Body of pancreas (tissue), 4 donors: ENCODE measurements at places on chromosomes 5 and 9.
A peak's percentile ranks its signal among the peaks of the same experiment; 100 is the strongest.

DNA sequence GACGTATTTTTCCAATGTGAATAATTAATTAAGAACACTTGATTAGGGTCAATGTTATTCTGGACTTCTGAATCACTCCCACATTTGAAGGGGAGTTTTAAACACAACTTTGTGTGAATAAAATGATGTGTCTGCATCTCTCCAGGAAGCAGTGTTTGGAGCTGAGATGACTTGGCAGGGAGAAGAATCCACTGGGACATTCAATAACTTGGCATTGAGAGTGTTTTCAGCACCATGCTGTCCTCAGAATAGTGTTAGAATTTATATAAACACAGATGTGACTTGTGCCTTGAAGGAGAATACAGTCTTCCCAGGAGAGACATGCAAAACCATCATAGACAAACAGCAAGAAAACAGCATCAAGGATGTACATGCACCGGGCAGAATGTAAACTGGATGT, 32.7 kb upstream of the KCNMB1 start:
- peaks cover 4% of the 10 kb centered on the region for H3K4me1 ChIP-seq
- no peaks in the 10 kb centered on the region for H3K36me3 ChIP-seq
- no peaks in the 10 kb centered on the region for H3K27me3 ChIP-seq
- no peak overlapping the region for H3K27ac ChIP-seq

GRCh38 chr5:69341520-69342161, 9.0 kb upstream of the CCDC125 start:
- no peaks in the 10 kb centered on the region for H3K36me3 ChIP-seq
- no peak for DNase-seq
- H3K4me1 ChIP-seq = no peaks in the 10 kb centered on the region
- H3K27ac ChIP-seq = no peak overlapping the region
- H3K27me3 ChIP-seq = no peaks in the 10 kb centered on the region
- no peak overlapping the region for H3K4me3 ChIP-seq

- H3K27ac ChIP-seq = no peak overlapping the region
- H3K36me3 ChIP-seq = peaks cover 9% of the 10 kb centered on the region
- DNase-seq = no peak
- H3K27me3 ChIP-seq = no peaks in the 10 kb centered on the region
- no peak overlapping the region for H3K4me3 ChIP-seq
- no peaks in the 10 kb centered on the region for H3K4me1 ChIP-seq
Observed at GRCh38 chr5:138903130-138903775, 28.1 kb upstream of the LRRTM2 start.

DNA sequence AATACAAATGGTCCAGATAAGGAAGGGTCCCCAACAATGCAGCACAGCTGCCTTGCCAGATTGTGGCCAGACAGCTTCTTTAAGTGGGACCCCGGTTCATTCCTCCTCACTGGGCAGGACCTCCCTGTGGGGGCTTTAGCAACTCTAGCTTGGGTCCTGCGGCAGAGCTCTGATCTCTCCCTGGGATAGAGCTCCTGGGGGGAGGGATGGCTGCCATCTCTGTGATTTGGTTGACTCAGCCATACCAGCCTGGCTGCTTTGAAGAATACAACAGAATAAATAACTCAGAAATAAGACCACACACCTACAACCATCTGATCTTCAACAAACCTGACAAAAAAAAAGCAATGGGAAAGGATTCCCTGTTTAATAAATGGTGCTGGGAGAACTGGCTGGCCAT, 22.7 kb upstream of the ROR2 start:
- no peak overlapping the region for H3K27ac ChIP-seq
- DNase-seq = no peak
- no peaks in the 10 kb centered on the region for H3K27me3 ChIP-seq
- H3K36me3 ChIP-seq = no peaks in the 10 kb centered on the region
- no peaks in the 10 kb centered on the region for H3K4me1 ChIP-seq

GRCh38 chr9:76414661-76415060, 20.4 kb upstream of the RFK start:
- no peaks in the 10 kb centered on the region for H3K36me3 ChIP-seq
- no peaks in the 10 kb centered on the region for H3K27me3 ChIP-seq
- H3K4me3 ChIP-seq = no peak overlapping the region
- peaks cover 25% of the 10 kb centered on the region for H3K4me1 ChIP-seq
- H3K27ac ChIP-seq = no peak overlapping the region

GRCh38 chr5:173327084-173327947, 898 bp downstream of the STC2 start:
- no peaks in the 10 kb centered on the region for H3K27me3 ChIP-seq
- peaks cover 74% of the 10 kb centered on the region for H3K4me1 ChIP-seq
- DNase-seq = peak; percentile 48
- H3K36me3 ChIP-seq = peaks cover under 1% of the 10 kb centered on the region

GRCh38 chr5:89236900-89237299, 353.9 kb upstream of the MEF2C start:
- no peak for DNase-seq
- no peaks in the 10 kb centered on the region for H3K36me3 ChIP-seq
- H3K27ac ChIP-seq = no peak overlapping the region
- no peaks in the 10 kb centered on the region for H3K4me1 ChIP-seq
- no peak overlapping the region for H3K4me3 ChIP-seq

- H3K4me3 ChIP-seq = no peak overlapping the region
- H3K36me3 ChIP-seq = no peaks in the 10 kb centered on the region
- no peak overlapping the region for H3K27ac ChIP-seq
- peaks cover 44% of the 10 kb centered on the region for H3K4me1 ChIP-seq
Observed at GRCh38 chr5:61600945-61601511, 269.0 kb downstream of the ZSWIM6 start.

GRCh38 chr9:134545215-134545542, 96.4 kb upstream of the COL5A1 start:
- H3K4me1 ChIP-seq = no peaks in the 10 kb centered on the region
- H3K27me3 ChIP-seq = no peaks in the 10 kb centered on the region
- H3K4me3 ChIP-seq = no peak overlapping the region
- H3K27ac ChIP-seq = no peak overlapping the region
- no peaks in the 10 kb centered on the region for H3K36me3 ChIP-seq

- H3K4me3 ChIP-seq = no peak overlapping the region
- H3K27ac ChIP-seq = no peak overlapping the region
- H3K27me3 ChIP-seq = no peaks in the 10 kb centered on the region
- H3K4me1 ChIP-seq = peaks cover 10% of the 10 kb centered on the region
Observed at GRCh38 chr5:63155310-63155631, 576.7 kb downstream of the LRRC70 start.

DNA sequence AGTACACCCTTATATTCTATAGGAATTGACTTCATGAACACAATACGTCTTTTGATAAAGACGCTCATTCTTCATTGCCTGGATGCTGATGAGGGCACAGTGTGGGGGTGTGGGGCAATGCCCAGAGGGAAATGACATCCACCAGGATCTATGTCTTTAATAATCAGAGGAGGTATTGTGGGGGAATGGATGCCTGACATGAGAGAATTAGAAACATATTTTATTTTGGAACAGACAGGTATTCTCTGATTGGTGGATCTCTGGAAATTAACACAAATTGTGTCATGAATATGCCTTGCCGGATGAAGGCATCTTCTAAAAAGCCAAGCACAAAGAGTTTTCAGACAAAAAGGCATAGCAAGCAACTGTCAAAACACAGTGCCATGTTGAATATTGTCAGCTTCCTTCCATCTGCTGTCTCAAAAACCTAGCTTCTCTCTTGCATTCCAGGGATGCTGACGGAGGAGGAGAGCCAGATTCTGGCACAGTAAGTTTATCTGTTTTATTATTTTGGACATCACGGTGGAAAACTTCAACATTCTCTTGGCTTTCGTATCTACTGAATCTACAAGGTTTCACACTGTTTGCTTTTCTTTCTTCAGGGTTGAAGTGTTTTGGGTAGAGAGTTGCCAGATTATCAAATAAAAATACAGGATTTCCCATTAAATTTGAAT, 3.9 kb upstream of the C5orf58 start:
- no peak overlapping the region for H3K27ac ChIP-seq
- H3K4me3 ChIP-seq = no peak overlapping the region
- DNase-seq = no peak
- H3K36me3 ChIP-seq = no peaks in the 10 kb centered on the region
- no peaks in the 10 kb centered on the region for H3K4me1 ChIP-seq

DNA sequence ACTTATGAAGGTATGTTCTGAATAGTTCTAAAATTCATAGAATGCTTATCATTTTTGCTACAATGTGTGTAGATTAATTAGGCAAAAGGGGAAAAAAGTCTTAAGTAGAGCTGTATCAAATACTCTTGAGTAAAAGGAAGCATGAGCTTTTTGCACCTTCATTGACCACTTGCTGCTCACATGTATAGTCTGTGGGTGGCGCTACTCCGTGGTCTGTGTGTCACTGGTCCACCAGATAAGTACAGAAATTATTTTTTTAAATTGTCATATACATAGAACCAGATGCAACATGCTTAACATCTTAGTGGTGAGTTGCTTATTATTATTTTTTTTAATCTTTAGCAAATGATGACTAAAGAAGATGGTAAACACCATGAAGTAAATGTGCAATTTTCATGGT, 130.2 kb downstream of the MAN2A1 start:
- H3K36me3 ChIP-seq = peaks cover 4% of the 10 kb centered on the region
- no peak overlapping the region for H3K4me3 ChIP-seq
- H3K27ac ChIP-seq = no peak overlapping the region
- no peak for DNase-seq
- H3K4me1 ChIP-seq = no peaks in the 10 kb centered on the region

DNA sequence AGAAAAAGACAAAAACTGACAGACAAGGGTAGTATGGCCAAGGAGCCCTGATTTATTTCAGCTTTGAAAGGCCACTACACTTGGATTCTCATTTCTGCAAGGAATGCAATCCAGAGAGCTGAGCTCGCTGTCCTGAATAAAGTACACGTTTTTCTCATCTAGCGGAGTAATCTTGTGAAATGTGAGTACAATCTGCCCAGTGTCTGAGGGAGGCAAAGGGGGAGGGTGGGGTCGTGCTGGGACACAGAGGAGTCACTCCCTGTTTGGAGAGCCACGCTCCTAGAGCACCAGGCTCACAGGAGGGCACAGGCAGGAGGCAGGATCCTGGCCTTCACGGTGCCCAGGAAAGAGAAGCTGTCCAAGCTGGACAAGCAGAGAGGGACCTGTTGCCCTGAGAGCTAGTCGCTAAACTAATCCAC, 51.0 kb upstream of the IFNK start:
- H3K36me3 ChIP-seq = no peaks in the 10 kb centered on the region
- peaks cover 4% of the 10 kb centered on the region for H3K4me1 ChIP-seq
- H3K4me3 ChIP-seq = no peak overlapping the region

GRCh38 chr9:31799953-31800609, 584.4 kb upstream of the ACO1 start:
- no peaks in the 10 kb centered on the region for H3K36me3 ChIP-seq
- no peak for DNase-seq
- H3K27me3 ChIP-seq = no peaks in the 10 kb centered on the region
- no peak overlapping the region for H3K4me3 ChIP-seq
- H3K27ac ChIP-seq = no peak overlapping the region

GRCh38 chr5:65801352-65801783, 79.4 kb downstream of the NLN start:
- H3K4me1 ChIP-seq = no peaks in the 10 kb centered on the region
- no peaks in the 10 kb centered on the region for H3K36me3 ChIP-seq
- DNase-seq = no peak
- H3K27ac ChIP-seq = no peak overlapping the region

- no peak overlapping the region for H3K27ac ChIP-seq
- H3K27me3 ChIP-seq = no peaks in the 10 kb centered on the region
- H3K4me3 ChIP-seq = no peak overlapping the region
- H3K36me3 ChIP-seq = no peaks in the 10 kb centered on the region
Observed at GRCh38 chr5:31614151-31615020, 24.5 kb upstream of the PDZD2 start.

GRCh38 chr9:23563517-23563916, 262.5 kb downstream of the ELAVL2 start:
- H3K4me3 ChIP-seq = no peak overlapping the region
- H3K4me1 ChIP-seq = no peaks in the 10 kb centered on the region
- H3K36me3 ChIP-seq = no peaks in the 10 kb centered on the region
- no peak for DNase-seq
- H3K27me3 ChIP-seq = no peaks in the 10 kb centered on the region

- H3K36me3 ChIP-seq = peaks cover 1% of the 10 kb centered on the region
- peak; percentile 5 for DNase-seq
- H3K27ac ChIP-seq = no peak overlapping the region
- H3K4me1 ChIP-seq = no peaks in the 10 kb centered on the region
Observed at GRCh38 chr9:136012651-136013050, 51.5 kb upstream of the UBAC1 start.

- H3K4me3 ChIP-seq = no peak overlapping the region
- H3K4me1 ChIP-seq = no peaks in the 10 kb centered on the region
- no peak overlapping the region for H3K27ac ChIP-seq
- H3K27me3 ChIP-seq = no peaks in the 10 kb centered on the region
- H3K36me3 ChIP-seq = peaks cover 25% of the 10 kb centered on the region
Observed at GRCh38 chr9:128385496-128386460, 14.6 kb downstream of the URM1 start.

GRCh38 chr5:69103521-69103920, 9.7 kb downstream of the SLC30A5 start:
- H3K27me3 ChIP-seq = no peaks in the 10 kb centered on the region
- no peak for DNase-seq
- H3K36me3 ChIP-seq = no peaks in the 10 kb centered on the region
- no peak overlapping the region for H3K27ac ChIP-seq

DNA sequence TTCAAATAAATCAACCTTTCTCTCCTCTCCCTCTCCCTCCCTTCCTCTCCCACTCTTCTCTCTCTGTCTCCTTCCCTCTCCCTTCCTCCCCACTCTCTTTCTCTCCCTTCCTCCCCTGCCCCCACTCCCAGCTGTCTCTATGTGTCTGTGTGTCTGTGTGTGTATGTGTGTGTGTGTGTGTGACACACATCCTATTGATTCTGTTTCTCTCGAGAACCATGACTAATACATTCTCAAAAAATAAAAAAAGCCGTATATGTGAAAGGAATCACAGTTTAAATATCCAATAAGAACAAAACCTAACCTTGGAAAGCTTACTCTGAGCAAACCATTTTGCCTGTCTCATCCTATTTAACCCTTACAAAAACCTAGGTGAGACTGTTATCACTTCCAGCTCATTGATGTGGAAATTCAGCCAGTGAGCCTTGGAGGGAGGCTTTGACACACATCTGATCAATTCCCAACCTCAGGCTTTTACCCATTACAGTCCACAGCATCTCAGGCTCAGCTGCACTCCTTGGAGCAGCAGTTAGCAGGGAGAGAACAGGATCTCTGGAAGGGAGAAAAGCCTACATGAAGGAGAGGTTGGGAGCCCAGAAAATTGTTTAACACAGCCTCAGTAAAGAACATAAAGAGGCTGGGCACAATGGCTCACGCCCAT, 8.3 kb downstream of the HSD17B3 start:
- no peaks in the 10 kb centered on the region for H3K4me1 ChIP-seq
- DNase-seq = no peak
- H3K36me3 ChIP-seq = no peaks in the 10 kb centered on the region
- no peaks in the 10 kb centered on the region for H3K27me3 ChIP-seq

- no peaks in the 10 kb centered on the region for H3K27me3 ChIP-seq
- no peak overlapping the region for H3K4me3 ChIP-seq
- no peaks in the 10 kb centered on the region for H3K36me3 ChIP-seq
- H3K27ac ChIP-seq = peak overlapping the region; percentile 10
- H3K4me1 ChIP-seq = peaks cover 7% of the 10 kb centered on the region
- peak; percentile 49 for DNase-seq
Observed at GRCh38 chr5:171494452-171495121, 75.1 kb downstream of the FGF18 start.
